ENCODE measurements at places on chromosomes 4 and X.

GRCh38 chr4:112199041-112199440, 32.5 kb upstream of the AP1AR start:
- no peak for DNase-seq

GRCh38 chr4:163744861-163745260, 250.4 kb downstream of the TMA16 start:
- DNase-seq, result no peak

DNA sequence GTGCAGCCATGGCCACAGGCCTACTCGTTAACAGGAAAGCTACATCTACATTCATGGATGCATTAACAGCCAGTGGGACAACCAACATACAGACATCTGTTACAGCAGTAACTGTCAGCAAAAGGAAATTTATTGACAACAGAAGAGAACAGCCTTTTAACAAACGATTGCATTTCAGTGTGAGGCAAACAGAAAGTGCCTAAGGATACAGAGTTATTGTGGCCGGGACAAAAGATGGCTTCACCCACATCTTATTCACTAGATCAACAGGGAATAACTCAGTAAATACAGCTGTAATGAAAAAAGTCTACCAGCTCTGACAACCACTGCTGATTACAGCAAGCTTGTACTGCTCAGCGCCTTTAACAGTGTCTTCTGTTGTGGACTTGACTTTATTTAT, 61.5 kb upstream of the TBL1X start:
- no peak for DNase-seq

DNA sequence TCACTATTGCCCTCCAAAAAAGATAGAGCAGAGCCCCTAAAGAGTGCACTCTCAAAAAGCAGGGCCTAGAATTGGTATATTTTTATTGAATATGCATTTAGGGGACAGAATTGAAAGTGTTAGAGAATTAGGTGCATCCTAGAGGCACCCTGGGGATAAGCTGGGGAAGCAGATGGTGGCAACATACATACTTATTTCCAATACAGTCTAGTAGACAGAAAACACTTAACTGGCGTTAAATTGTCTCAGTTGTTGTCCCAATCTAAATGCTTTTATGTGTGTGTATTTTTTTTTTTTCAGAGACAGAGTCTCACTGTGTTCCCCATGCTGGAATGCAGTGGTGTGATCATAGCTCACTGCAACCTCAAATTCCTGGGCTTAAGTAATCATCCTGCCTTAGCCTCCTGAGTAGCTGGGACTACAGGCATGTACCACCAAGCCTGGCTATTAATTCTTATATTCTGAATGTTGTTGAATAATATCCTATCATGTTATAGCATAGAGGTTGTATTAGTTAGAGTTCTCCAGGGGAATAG, 481.8 kb downstream of the GRXCR1 start:
- no peak for DNase-seq

- DNase-seq, result no peak
Observed at GRCh38 chrX:78643096-78643495, 16.0 kb downstream of the RTL3 start.

DNA sequence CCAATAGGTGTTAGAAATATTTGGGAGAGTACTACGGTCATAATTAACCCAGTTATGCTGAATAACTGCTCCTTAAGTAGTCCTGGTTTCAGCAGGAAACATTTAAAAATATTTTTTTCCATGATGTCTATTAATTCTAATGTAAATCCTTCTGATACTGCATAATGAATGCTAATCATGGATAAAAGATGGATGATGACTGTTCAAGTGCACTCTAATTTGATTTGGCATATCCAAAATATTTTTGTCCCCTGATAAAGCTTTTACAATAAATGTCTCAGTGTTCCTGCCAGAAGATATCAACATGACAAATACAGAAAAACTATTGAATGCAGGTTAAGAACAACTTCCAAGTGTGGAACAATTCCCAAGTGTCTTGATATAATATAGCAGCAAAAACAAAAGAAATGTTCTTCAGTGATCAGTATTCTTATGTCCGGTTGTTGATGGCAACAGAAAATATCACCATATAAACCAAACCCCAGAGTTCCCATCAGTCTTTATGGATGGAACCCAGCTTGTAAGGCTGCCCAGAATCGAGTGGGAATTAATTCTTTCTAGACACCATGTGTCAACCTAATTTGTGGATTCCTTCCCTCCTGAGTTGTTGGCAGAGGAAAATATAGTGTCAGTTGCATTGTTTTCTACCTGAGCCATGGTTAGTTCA, 205.4 kb upstream of the GK2 start:
- DNase-seq, result no peak

DNA sequence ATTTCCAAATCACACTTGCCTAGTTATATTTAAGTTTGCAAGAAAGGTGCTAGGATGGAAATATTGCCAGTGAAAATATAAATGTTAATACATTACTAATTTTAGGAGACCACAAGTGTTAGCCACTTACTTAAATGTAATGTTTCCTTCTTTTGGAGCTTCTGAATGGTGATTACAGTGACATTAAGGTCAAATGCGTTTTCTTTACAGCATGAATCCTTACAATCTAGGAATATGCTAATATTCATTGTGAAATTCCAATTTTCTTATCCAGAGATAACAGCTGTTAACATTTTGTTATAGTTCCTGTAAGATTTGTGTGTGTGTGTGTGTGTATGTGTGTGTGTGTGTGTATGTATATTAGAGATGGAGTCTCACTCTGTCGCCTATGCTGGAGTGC, 70.2 kb upstream of the NUDT6 start:
- no peak for DNase-seq

- DNase-seq, result no peak
Observed at GRCh38 chr4:57726154-57726553, 616.0 kb upstream of the IGFBP7 start.
